ENCODE measurements at places on chromosomes 12 and 14.

DNA sequence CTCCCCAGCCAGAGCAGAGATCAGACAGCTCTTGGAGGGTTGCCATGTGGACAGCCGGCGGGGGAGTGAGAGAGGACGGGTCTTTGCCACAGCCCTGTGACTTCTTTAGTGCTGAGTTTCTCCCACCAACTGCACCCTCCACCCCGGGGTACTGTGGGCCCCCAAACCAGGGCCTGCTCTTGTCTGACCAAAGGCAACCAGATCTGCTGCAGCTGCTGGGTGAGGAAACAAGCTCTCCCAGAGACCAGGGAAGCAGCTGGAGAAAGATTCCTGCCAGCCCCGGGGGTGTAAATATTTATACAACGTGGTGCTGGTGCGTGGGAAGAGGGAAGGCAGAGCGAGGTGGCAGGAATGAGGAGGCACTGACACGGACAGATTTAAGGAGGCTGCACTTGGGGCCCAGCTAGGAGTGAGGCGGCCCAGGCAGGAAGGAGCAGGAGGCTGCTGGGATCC is 14.3 kb upstream of the ZFP36L1 start:
- DNase-seq = no peak

DNA sequence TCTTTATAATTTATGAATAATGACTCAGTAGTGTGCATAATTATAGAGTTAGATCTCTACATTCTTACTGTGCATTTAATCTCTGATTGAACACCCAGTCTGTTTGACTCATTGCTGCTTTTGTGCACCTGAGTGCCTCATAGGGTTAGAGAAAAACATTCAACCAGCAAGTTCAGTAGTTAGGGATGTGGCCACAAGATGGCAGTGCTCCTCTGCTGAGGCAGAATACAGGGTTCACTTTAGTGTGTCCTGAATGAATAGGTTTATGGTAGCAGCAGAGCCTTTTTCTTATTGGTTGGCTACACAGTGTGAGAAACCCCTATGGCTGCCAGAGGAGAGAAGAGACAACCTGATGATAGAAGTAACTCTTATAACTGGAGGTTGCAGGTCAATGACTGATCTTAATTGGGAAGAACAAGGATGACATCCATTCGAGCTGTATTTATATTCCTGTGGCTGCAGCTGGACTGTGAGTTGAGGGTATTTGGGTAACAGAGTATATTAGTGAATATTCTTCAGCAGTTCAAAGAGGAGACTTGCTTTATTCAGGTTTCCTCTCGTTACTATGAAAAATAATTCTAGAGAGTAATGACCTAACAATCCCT is 194.9 kb upstream of the OR4E1 start:
- peak; percentile 76 for DNase-seq

DNA sequence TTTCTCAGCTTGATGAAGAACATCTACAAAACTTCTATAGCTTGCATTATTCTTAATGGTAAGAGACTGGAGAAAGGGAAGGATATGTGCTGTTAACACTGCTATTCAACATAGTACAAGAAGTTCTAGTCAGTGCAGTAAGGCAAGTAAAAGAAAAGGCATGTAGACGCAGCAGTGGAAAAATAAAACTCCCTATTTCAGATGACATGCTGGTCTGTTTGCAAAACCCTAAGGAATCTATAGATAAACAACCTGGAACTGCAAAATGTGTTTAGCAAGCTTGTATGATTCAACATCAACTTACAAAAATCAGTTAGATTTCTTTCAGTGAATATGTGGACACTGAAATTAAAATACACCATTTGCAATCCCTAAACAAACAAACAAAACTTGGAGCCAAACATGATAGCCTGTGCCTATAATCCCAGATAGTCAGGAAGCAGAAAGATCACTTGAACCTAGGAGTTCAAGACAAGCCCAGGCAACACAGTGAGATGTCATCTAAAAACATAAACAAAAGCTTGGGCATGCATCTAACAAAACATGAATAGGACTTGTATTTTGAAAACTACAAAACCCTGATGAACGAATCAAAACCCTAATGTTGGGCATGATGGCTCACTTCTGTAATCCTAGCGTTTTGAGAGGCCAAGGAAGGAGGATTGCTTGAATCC is 293.6 kb upstream of the RGS6 start:
- no peak for DNase-seq

DNA sequence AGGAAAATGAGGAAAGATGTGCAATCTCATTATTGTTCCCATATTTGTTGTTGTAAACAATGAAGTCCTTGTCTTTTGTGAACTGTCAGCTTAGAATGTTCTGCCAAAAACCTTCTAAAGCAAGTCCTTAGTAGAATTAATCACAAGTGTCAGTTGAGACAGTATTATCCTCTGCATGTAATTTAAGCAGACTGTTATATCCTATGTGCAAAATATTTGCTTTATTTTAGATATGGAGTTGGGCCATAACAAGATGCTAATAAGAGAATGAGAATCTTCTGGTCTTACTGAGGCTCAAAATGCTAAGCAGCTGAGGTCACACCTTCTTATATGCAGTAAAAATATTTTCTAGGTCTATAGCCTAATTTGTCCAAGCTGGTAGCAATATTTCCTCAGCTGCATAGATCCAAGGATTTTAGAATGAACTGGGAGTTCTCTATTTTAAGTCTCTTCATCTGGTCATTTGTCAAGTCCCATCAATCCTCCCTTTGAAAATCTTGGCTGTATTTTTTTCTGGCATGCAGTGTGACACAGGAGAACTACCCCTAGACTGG is 222.3 kb upstream of the NAV3 start:
- no peak for DNase-seq

DNA sequence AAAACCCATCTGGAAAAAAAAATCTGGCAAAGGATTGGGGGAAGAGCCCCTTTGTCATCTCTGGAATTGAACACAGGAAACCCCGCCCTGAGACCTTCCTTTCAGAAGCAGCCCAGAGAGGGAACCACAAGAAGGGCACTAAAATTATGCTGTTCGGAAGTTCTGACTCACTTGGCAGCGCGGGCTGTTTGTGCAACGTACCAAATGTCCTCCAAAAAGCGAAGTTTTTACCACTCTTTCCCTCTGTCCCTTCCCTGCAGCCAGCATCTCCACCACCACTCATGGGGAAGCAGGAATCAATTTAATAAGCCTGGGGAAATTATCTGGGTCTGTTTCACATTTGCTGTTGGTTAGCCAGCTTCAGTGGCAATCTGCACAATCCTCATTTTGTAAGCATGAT is 3.2 kb upstream of the SYNE3 start:
- DNase-seq = peak; percentile 75

- no peak for DNase-seq
Observed at GRCh38 chr12:108814462-108815211, 42.7 kb downstream of the SSH1 start.

DNA sequence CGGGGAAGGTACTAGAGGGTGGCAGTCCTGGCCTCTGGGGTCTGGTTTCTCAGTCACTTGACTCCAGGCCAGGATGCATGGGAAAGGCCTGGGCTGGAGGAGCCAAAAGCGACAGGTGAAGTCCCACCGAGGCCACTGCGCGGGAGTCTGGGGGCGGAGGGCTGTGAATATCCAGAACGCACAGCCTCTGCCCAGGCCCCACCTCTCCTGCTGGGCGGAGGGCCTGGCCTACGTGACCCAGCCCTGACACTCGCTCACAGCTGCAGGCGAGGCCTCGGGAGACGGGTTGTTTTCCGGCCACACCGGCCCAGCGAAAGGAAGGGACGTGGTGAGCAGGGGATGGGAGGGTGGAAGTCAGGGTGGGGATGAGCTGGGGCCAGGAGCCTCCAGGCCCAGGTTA is 91.2 kb downstream of the RFLNA start:
- DNase-seq = no peak

DNA sequence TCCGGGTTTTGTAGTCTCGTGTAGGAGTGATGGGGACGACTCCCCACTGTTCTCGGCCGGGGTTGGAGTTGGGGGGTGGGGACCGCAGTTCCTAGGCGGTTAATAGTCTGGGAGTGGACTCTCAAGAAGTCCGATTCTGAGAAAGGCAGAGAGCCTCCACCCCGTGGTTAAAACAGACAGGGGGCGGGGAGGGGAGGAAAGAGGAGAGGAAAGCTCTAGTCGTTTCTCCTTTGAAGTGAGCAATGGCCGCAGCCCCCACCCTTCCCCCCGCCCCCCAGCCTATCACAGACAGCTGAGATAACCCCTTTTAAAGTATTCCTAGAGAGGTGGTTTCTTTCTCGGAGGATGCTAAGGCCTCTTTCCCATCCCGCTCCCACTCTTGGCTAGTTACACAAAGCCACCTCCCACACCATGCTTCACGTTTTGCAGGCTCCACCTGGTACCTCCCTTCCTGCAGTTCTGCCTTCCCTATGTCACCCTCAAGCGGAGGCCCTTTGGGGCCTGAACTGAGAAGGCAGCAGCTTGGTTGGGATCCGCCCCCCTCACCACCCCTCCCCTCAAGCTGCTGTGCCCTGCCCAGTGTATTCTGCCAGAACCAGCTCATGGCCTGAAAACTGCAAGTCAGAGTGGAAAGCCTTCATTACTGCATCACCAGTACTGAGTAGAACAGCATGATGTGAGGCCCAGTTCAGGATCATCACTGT is 853 bp downstream of the USP5 start:
- DNase-seq = peak; percentile 72

All from activated CD4-positive, alpha-beta T cell treated with anti-CD3 and anti-CD28 coated beads, Interleukin-2, amount 50 U/mL, for 24 hours (primary cell).